Aorta (tissue), 5 donors: ENCODE measurements at places on chromosomes 6 and 20. TPM values are rescaled to one million over a fixed set of nuclear protein-coding genes. Genes with fewer than 3 reads are reported as not detected.

DNA sequence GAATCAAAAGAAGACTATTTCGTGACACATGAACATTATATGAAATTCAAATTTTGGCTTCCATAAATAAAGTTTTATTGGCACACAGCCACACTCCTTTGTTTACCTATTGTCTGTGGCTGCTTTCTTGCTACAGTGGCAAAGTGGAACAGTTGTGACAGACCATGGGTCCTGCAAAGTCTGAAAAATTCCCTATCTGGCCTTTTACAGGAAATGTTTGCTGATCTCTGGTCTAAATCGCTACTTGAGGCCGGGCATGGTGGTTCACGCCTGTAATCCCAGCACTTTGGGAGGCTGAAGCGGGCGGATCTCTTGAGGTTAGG, 23.1 kb upstream of the PREX1 start:
- H3K27me3 ChIP-seq: no peaks in the 10 kb centered on the region
- H3K4me3 ChIP-seq: no peak overlapping the region
- DNase-seq: no peak
- H3K36me3 ChIP-seq: no peaks in the 10 kb centered on the region
- no peak overlapping the region for H3K27ac ChIP-seq

- H3K4me1 ChIP-seq: no peaks in the 10 kb centered on the region
- no peak overlapping the region for H3K4me3 ChIP-seq
- DNase-seq: no peak
Observed at GRCh38 chr20:24832518-24832917, 116.6 kb upstream of the CST7 start.

GRCh38 chr6:29926413-29927274, 15.7 kb upstream of the HLA-A start:
- peak; percentile 89 for DNase-seq
- H3K36me3 ChIP-seq: no peaks in the 10 kb centered on the region
- no peaks in the 10 kb centered on the region for H3K27me3 ChIP-seq
- no peak overlapping the region for H3K27ac ChIP-seq
- no peaks in the 10 kb centered on the region for H3K4me1 ChIP-seq
- H3K4me3 ChIP-seq: peak overlapping the region; percentile 56

GRCh38 chr6:165863801-165864200, 200.8 kb upstream of the PDE10A start:
- H3K27me3 ChIP-seq: no peaks in the 10 kb centered on the region
- no peaks in the 10 kb centered on the region for H3K36me3 ChIP-seq
- no peak overlapping the region for H3K27ac ChIP-seq
- H3K4me3 ChIP-seq: no peak overlapping the region

The CLPSL2 gene
- total RNA-seq: not detected
